ENCODE measurements at places on chromosomes 2 and 18.

GRCh38 chr2:162013514-162014475 lies 60.2 kb downstream of the DPP4 start:
- DNase-seq, result no peak

- DNase-seq, result no peak
Measured at GRCh38 chr2:143160732-143161707, 31.8 kb downstream of the ARHGAP15 start.

DNA sequence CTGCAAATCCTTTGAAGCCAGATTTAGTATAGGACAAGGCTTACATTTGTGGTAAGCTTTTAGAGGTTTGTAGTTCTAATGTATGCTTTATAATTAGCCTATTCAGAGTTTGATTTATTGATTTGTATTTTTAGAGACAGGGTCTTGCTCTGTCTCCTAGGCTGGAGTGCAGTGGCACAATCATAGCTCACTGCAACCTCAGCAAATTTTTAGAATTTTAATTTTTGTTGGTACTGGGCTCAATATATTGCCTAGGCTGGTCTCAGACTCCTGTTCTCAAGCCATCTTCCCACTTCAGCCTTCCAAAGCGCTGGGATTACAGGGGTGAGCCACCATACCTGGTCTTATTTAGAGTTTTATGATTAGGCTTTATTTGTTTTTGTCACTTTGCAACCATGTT lies 4.5 kb downstream of the KCNJ13 start:
- no peak for DNase-seq

GRCh38 chr2:119442850-119443249 lies 11.2 kb downstream of the TMEM37 start:
- no peak for DNase-seq

- no peak for DNase-seq
Measured at GRCh38 chr2:74179063-74179865, 585 bp upstream of the MOB1A start.

- no peak for DNase-seq
Measured at GRCh38 chr2:181112916-181113315, 132.5 kb downstream of the UBE2E3 start.

DNA sequence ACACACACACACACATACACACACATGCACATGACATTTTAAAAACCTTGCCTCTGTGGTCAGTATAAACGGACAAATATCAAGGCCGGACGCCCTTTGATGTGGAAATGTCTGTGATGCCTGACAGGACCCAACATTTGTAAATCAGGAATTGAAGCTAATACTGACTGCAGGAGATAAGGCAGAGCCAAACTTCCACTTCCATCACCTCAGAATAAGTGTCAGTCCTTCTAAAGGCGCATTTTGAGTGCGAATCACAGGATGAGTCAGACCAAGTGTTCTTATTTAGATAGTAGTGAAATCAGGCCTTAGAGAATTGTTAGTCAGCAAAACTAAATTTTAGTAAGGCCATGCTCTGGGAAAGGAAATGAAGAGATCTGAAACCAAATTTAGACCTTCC lies 211.7 kb upstream of the LRATD1 start:
- DNase-seq, result no peak

DNA sequence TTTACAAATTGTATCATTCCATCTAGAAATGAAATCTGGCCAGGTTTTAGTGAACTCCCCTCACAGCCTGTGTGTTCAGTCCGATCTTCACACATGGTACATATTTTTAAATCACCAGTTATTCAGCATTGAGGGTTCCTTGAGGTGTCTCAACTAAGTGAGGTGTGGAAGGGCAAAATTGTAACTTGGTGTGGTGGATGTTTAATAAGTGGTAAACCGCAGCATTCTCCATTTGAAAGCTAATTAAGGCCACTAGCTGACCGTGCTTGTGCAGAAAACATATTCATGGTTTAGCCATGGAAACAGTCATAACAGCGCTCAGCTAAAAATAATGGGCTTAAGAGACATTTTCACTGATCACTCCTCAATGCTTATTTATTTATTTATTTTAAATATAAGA lies 786.2 kb upstream of the FANCL start:
- DNase-seq, result no peak

DNA sequence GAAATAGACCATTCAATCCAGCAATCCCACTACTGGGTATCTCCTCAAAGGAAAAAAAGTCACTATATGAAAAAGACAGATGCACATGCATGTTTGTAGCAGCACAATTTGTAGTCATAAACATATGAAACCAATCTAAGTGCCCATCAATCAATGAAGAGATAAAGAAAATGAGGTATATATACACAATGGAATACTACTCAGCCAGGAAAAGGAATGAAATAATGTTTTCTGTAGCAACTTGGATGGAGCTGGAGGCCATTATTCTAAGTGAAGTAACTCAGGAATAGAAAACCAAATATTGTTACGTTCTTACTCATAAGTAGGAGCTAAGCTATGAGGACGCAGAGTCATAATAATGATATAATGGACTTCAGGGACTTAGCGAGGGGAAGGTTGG lies 45.2 kb upstream of the LRRC30 start:
- DNase-seq, result no peak

GRCh38 chr18:26621161-26622026 lies 73.0 kb upstream of the KCTD1 start:
- no peak for DNase-seq

- no peak for DNase-seq
Measured at GRCh38 chr2:133780099-133780996, 212.1 kb upstream of the NCKAP5 start.

DNA sequence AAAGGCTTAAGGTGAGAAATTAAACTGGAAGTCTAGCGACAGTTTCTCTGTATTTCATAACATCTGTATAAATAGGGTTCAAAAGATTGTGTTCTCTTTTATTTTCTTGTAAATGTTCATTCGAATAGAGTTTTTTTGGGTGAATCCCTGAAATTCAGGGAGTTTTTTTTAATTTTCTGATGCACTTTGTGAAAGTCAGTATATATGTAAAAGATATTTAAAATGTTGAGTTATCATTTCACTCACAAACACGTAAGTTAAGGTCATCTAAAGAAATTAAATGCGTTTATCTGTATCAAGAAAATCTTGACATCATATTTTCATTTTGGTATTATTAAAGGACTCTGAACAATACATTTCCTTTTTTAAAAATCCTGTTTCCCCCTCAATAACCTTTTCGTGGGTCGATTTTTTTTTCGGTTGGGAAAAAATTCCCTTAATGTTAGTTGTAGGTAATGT lies 3.4 kb downstream of the SP9 start:
- DNase-seq, result no peak

DNA sequence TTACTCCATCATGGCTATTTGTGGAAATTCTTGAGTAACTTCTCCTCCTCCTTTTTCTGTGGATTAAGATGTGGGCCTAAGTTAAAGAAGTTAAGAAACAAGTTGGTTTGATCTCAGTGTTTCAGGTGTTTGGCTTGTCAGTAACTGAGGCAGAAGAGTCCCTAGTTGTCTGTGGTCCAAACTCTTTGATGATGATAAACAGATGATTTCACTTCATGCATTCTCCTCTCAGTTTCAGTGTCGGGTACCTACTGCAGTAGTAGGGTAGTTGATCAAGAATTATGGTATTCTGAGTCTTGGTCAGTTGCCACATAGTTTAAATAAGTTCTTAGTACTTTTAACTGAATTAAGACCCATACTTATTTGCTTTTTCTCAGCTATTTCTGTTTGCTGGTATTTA lies 85.6 kb downstream of the NCOA1 start:
- no peak for DNase-seq

Measured in stimulated activated CD4-positive, alpha-beta T cell treated with anti-CD3 and anti-CD28 coated beads, Interleukin-1b, Interleukin-23, amount 100 ng/mL, for 1 hour (primary cell).